ENCODE measurements at places on chromosomes 11 and 22.

DNA sequence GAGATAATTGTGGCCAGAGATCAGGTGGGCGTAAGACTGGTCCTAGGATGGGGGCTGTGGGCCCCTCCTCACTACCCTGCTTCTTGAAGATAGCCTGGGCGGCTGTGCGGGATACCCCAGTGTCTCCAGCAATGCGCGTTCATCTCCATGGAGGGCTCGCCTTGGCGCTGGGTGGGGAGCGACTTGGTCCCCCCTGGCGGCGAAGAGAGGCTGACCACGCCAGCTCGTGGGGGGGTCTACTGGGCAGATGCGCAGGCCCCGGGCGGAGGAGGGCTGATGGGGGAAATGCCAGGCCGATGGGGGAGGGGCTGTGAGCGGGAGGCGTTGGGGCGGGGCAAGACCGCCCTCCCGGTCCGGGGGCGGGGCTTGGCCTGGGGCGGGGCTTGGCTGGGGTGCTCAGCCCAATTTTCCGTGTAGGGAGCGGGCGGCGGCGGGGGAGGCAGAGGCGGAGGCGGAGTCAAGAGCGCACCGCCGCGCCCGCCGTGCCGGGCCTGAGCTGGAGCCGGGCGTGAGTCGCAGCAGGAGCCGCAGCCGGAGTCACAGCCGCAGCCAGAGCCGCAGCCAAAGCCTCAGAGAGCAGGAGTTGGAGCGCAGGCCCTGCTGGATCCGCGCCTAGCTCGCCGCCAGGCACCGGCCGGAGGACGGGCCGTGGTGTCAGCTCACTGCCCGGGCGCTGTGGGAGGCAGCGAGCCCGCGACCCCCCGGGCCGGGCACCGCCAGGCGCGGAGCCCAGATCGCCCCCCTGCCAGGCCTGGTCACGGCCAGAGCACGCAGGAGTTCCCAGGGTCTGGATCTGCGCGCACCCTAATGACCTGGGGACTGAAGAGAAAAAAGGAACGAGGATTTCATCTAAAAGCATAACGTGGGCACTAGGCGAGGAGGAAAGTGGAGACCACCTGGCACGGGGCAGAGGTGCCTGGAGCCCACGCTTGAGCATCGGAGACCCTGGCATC is at the start of gene SLC35E4:
Gene SLC35E4, plus strand, starts transcription at position 509 of the 953 bp plus-strand sequence. CDS start 670 bp downstream, outside the sequence.
- DNase-seq: peak; percentile 94

GRCh38 chr22:36435516-36436415 is 45.7 kb downstream of the TXN2 start:
- DNase-seq: no peak

DNA sequence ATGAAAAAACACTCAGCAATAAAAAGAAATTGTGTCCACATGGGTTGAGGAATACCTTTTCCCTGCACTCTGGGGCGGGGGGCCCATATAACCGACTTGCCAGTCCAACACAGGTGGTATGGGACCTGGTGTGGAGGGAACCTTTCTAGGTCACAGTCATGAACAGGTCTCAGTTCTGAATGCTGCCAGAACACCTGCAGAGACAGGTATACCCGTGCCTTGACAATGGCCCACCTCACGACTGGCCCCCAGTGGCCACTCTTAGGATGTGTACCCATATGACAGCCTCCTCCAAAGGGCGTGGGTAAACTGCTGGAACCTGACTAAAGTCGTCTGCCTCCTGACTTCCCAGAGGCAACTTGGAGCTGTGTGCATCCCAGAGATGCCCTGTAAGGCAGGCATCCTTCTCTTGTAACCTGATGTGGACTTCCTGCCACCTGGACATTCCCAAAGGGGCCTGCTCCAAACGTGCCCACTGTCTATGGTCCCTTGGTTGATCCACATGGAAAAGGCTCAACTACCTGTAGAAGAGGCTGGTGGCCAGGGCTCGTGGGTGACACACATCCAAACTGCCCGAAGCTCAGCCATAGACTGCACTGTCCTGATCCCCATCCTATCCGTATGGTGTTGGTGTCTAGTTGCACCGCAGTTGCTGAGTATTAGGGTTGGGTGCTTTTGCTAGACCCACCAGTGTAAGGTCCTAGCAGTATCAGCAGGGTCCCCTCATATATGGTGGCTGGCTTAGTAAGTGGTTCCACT is 859.3 kb downstream of the BRD1 start:
- DNase-seq: no peak

DNA sequence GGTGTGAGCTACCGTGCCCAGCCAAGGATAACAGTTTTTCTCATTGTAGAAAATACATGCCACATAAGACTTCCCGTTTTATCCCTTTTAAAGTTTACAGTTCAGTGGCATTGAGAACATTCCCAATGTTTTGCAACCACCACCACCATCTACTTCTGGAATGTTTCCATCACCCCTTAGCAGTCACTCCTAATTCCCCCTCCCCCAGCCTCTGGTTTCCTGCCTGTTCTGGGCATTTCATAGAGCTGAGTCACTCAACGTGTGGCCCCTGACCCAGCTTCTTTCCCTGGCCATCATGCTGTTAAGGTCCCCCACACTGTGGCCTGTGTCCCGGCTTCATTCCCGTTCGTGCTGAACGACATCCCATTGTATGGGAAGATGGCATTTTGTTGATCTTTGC is 30.7 kb downstream of the FGF4 start:
- peak; percentile 92 for DNase-seq

DNA sequence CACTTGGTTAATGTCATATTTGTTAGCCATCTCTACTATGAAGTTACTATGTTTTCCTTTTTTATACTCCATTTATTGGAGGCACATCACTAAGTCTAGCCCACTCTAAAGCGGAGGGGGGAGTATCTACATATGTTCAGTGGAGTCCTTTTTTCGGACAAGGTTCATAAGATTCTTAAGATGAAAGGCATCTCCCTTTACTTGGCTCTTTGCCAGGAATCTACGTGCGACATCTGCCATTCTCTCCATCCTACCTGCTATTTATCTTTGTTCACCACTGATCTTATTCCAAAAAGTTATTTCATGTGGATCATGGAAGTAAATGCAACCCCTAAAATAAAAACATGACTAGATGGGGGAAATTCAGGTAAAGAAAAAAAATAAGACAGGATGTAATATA is 77.4 kb upstream of the YWHAH start:
- no peak for DNase-seq

DNA sequence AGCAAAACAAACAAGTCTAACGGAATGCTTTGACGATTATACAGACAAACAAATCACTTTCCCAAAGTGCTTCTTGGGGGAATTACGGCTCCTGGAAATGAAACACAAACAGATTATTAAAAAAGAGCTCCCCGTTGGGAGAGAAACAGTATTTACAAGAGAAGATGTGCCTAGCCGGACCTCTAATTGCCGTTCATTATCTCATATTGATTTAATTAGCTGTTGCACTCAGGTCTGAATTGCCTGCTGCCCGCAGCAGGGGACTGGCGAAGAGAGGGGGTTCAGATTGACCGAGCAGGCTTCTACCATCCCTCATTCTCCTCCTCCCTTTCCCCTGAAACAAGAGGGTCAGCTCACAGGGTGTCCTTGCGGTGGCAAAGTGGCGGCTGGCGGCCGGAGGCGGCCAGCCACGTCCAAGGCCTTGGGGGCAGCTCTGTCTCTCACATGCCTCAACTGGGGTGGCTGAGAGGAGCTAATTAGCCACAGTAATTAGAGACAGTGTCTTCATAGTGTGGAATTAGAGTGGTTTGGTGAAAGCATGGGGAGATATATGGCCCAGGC is 295.1 kb downstream of the MIAT start:
- no peak for DNase-seq

DNA sequence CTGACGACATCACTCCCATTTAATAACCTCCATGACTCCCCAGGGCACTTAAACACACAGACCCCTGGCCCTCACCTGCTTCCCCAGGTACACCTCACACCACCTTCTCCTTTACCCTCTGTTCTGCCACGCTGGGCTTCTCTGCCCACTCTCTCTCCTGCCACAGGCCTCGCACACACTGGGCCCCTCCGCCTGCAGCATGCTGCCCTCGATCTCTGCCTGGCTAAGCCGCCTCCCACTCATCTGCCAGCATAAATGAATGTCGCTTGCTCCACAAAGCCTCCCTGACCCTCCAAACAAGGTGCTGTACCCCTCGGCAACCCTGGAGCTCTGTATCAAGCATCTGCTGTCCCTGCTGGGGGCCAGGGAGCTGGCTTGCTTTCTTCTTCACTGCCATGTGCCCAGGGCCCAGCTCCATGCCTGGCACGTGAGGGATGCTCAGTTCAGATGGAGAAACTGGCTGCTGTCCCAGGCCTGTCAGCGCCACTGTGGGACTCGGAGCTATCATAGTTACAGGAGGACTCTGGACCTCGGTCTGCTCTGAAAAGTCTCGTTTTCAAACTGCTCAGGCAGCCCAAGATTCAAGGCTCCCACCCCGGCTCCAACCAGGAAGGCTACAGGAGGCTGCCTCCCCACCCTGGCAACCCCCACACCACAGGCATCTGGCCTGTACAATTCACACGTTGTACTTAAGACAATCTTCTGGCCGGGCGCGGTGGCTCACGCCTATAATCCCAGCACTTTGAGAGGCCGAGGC is 11.9 kb downstream of the TTLL1 start:
- peak; percentile 11 for DNase-seq

DNA sequence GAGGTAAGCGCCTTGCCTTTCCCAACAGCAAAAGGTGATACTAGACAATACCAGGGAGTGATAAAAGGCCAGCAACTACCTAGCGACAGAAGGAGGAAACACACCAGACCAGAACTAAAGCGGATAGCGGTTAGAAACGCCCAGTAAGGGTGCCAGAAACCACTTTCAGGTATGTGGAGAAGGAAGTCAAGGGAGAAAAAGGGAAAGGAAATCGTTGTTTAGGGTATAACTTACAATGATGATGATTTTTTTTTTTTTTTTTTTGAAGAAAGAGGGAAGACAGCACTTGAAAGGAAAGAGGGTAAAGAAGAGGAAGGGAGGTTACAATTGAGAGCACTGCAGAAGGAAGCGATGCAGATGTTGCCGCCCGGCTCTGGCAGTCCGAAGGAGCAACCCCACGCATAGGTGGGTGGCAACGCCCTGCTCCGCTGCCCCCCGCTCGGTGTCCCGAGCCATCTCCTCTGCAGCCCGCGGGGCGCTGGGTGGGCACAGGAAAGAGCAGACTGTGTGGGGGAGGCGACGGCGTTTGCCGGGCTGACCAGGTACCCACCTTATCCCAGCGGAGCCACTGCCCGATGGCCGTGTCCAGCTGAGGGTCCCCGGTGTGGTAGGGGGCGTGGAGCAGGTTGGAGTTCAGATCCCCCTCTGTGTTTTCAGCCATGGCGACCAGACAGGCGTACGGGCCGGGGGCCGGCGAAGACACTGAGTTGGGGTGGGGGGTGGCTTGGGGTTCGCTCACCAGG is 561 bp downstream of the PGM2L1 start:
- peak; percentile 13 for DNase-seq

DNA sequence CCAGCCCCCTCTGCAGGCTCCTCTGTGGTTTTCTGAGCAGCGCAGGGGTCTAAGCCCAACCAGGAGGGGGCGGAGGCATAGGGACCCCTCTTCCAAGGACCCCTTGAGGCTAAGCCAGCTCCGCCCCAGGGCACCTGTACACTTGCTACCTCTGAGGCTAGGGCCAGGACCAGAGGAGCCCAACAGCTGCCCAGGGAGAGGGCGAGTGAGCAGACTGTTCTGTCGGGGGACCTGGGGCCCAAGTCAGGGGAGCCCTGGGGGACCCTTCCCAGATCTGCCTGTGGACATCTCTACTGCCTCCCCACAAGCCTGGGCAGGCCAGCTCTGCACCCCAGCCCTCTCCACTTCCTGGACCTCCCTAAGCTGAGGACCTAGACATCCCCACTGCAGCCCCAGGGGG is 1.8 kb downstream of the B4GALNT4 start:
- DNase-seq: no peak

- DNase-seq: no peak
Measured at GRCh38 chr11:61193596-61193995, 9.7 kb upstream of the PGA3 start.

DNA sequence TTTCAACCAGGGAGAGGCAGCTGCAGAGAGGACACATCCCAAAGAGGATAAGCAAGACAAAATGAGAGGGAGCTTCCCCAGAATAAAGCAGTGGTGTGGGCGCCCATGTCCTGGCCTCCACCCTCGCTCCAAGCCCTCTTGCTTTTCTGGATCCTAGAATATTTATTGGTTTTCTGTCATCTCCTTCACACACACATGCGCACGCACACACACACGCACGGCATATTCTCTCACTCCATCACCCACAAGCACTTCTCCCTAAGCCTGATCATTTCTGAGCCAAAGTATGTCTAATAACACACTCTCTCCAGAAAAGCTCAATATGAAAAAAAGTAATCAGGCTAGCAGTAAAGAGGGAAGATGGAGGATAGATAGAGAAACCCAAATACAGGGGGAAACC is 7.6 kb downstream of the IGSF9B start:
- no peak for DNase-seq

DNA sequence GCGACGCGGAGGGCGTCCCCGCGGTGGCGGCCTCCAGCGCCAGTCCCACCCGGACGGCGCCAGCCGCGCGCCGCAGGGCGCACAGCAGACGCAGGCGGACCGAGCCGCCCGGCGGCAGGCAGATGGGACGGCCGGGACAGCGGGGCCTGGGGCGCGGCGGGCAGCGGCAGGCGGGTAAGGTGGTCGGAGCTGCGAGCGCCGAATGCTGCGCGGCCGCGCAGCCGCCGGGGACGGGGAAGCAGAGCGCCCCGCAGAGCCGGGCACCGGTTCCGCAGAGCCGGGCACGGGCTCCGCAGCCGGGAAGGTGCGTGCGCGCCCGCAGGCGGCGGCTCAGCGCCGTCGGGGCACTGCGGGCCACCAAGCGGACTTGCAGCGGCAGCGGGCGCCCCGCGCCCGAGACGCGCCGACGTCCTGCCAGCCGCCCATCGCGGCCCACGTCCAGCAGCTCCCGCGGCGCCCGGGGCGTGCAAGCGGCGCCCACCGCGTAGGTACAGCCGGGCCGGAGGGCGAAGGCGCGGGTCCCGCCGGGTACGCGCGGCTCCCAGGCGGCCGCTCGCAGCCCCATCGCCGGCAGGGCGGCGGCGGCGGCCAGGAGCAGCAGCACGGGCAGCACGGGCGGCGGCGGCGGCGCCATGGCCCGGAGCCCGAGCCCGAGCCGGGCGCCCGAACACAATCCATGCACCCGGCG is 739 bp downstream of the CELSR1 start:
- DNase-seq: no peak

- no peak for DNase-seq
Measured at GRCh38 chr22:46824344-46824909, 62.0 kb downstream of the TBC1D22A start.

- no peak for DNase-seq
Measured at GRCh38 chr11:29373725-29374124, 643.1 kb downstream of the KCNA4 start.

All from fibroblast of skin of scalp (primary cell).